DMS 273 treated with DMSO at 0.1 percent for 48 hours (cell line): ENCODE measurements at places on chromosomes 2 and 18.

GRCh38 chr2:207914716-207915115 is 110.6 kb downstream of the PLEKHM3 start:
- DNase-seq: no peak

DNA sequence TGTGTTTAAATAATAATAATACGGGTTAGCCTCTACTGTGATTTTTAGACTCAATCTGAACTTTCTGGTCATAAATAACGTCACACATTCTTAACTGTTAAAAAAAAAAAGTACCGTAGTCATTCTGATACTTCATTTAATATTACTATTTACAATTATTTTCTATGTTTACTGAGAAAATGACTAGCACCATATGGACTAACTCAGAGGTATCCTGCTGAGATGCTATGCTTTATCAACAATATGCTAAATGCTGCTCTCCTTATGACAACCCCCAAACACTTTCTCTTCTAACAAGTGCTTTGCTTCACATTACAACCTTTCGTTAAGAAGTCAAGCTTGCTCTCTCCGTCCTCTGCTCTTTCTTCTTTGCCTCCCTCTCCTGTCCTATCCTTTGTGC is 182.1 kb downstream of the AFF3 start:
- no peak for DNase-seq

- no peak for DNase-seq
These were observed 7.4 kb upstream of the EXOC6B start for GRCh38 chr2:72833084-72833714.

DNA sequence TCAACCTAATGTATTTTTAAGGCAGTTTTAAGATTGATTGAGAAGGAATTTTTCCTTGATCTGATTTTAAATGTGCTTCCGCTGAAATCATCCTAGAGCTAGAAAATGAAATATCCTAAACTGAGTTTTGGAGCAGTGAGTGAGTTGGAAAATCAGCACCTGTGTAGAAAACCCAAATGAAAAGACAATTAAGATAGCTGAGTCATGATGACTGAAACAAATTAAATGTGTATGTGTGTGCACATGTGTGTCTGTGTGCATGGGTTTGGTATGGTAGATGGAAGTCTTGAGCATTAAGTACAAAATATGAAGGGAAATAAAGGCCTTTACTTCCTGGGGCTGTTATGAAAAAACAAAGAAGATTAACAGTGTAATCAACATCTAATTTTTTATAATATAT is 394.6 kb upstream of the MAP2 start:
- no peak for DNase-seq

DNA sequence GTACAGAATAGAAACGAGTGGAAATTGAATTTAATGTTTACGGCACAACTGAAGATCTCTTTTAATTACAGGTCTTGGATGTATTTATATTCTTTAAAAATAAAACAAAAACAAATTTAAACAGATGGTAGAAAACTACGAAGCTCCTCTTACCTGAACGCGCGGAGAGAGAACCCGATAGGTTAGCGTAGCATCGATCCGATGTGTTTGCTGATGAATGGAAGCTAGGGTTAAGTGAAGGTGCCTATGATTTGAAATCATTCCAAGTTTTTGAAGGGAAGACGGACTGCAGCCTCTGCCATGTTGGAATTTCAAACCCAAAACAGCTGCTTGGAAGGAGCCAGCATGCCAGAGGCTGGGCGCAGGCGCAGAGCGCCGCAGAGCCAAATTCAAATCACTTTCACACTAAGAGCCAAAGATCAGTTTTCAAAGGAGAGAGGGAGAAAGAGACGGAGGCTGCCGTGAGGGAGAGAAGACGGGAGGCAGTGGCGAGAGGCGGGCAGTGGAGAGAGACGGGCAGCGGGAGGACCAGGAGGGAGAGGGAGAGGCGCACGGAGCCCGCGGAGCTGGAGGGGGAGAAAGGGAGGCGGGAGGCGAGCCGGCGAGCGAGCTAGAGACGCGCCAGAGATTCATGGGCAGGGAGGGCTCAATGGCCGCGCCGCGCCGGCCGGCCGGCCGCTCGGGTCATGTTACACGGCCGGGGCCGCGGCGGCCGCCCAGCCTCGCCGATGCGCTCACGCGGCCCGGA is at the start of gene FIGN:
Gene FIGN, minus strand, starts transcription at position 324 of the 748 bp plus-strand sequence. CDS start 1,081 bp downstream, outside the sequence.
- DNase-seq: no peak

GRCh38 chr2:113056521-113056920 is 2.5 kb upstream of the IL36RN start:
- no peak for DNase-seq

- no peak for DNase-seq
These were observed 115.1 kb downstream of the UBE2E3 start for GRCh38 chr2:181095486-181095885.

- DNase-seq: no peak
These were observed 45.7 kb downstream of the RALB start for GRCh38 chr2:120298173-120298835.

DNA sequence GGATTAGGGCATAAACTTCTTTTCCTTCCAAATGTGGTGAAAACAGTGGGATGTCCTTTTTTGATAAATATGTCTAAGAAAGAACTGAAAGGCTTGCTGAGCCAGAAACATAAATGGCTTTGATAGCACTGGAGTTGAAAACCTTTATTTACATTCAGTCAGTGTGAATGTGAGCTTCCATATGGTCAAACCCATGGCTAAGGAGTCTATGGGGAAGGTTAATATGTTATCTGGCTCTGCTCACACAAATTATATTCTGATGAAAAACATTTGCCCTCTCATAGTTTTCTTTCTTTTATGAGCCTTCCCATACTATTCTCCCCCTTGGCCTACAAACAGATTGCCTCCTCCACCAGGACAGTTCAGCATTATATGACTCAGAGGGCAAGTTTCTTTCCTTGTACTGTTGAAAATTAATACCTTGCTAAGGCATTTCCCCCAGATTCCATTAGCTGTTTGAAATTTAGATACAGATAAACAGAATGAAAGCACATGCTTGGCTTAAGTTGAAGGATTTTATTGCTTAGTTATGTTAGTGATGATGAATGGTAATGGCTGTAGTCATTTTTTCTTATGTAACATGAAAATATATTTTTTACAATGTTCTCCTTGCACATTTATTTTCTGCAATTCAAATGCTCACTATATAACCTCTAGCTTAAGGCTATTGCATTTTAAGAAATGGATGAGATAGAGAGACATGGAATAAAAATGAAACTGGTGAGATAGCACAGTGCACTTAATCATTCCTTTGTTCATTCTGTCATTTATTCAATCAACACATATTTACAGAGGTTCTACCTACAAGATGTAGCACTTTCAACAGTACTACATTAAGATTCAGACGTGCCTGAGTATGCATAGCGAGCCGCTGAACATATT is 544.1 kb downstream of the LRRTM4 start:
- no peak for DNase-seq

GRCh38 chr2:94872088-94872618 is 923 bp downstream of the TEKT4 start:
- DNase-seq: no peak

- DNase-seq: no peak
These were observed 4.3 kb downstream of the AAK1 start for GRCh38 chr2:69639266-69639665.

DNA sequence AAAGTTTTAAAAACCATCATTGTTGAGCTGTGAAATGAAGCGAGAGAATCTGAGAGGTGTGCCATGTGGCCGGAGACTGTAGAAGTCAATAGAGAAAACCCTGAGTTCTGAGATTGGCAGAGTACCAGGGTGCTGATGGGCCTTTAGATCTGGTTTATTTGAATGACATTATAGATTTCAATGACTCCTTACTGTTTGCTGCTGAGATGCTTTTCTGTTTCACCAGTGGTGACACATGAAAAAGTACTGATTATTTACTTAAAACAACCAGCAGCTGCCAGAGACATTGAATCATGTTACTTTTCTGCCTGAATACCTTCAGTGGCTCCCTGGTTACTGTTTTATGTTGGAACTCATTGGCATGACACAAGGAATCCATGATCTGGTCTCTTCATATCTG is 602.7 kb upstream of the ZNF804A start:
- peak; percentile 32 for DNase-seq

DNA sequence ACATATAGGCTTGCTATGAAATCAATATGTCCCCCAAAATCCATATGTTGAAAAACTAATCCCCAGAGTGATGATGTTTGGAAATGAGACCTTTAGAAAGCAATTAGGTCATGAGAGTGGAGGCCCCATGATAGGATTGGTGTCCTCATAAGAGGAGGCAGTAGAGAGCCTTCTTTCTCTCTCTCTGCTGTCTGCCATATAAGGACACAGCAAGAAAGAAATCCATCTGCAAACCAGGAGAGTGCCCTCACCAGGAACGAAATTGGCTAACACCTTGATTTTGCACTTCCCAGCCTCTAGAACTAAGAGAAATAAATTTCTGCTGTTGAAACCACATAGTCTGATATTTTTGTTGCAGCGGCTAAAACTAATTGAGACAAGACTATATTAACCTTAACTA is 89.5 kb downstream of the NBAS start:
- DNase-seq: no peak

DNA sequence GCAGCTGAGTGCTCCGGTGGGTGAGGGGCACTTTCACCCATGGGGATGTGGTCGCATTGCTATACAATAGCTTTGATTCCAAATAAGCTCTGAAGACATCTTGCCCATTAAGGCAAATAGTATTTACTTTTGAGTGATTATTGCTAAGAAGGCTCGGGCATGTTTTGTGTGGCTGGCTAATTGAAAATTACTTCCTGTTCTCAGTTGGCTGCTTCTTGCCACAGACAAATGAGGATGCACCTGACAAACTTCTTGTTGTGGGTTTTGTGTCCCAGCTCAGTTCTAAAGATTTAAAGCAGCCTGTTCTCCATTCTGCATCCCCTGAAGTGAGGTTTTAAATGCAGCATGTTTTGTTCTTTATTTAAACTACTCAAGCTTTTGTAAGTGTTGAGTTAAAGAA is 88.3 kb downstream of the KCNS3 start:
- no peak for DNase-seq

GRCh38 chr2:129903586-129904425 is 75.7 kb upstream of the RAB6C start:
- no peak for DNase-seq

DNA sequence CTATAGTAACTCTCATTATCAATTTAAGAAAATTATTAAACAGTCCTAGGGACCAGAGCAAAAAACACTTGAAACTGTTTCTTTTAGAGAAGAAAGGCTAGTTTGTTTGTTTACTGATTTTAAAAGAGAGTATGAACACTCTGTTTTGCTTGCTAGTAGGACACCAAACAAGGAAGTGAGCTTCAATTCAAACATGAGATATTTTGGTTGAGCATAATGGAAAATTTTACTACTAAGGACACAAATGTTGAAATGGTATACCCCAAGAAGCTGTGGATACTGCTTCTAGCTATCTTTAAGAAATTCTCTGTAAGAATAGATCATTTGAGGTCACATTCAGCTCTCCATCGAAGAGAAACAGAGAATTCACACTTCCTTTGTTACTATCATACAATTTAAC is 216.3 kb upstream of the SMAD7 start:
- DNase-seq: no peak

DNA sequence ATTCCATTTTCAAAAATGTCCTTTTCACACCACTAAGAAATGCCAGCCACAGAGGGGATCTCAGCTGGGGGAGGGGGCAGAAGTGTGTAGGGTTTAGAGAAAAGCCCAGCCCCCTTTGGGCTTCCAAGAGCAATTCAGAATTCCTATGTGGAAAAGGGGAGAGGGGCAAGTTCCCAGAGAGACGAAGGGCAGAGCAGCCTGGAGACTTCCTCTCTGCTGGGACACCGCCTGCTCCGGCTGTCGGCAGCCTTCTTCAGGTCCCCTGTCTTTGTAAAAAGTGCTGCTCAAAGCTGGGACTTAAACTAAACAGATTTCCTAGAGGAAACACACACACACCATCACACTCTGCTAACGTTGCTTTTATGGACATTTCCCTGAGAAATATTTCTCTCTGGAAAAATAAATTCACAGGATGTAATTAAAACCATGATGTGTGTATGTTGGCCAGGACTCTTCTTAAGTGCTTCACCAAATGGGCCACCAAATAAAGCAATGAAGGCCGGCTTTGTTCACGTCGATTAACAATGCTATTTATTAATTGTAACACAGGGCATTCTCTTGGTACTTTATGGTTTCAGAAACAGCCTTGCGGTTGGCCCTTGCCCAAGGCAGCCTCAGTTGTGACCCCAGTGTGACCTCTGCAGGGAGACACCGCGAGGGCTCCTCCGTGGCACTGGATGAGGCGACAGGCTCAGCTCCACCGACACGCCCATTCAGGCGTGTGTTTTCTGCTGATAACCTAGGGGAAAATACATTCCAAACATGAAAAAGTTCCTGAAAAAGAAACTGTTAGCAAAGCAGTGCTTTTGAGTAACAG is 5.6 kb upstream of the ASB1 start:
- no peak for DNase-seq

- DNase-seq: no peak
These were observed 24.8 kb upstream of the TFCP2L1 start for GRCh38 chr2:121309801-121310200.

- no peak for DNase-seq
These were observed 167.3 kb downstream of the IKZF2 start for GRCh38 chr2:212984129-212984528.

- no peak for DNase-seq
These were observed 216.7 kb downstream of the GBX2 start for GRCh38 chr2:235951493-235951892.

GRCh38 chr18:74353169-74353775 is 37.6 kb downstream of the C18orf63 start:
- DNase-seq: peak; percentile 22

- no peak for DNase-seq
These were observed 546.3 kb upstream of the NETO1 start for GRCh38 chr18:73414069-73414468.

GRCh38 chr2:178108176-178108575 is 4.1 kb upstream of the RBM45 start:
- no peak for DNase-seq

DNA sequence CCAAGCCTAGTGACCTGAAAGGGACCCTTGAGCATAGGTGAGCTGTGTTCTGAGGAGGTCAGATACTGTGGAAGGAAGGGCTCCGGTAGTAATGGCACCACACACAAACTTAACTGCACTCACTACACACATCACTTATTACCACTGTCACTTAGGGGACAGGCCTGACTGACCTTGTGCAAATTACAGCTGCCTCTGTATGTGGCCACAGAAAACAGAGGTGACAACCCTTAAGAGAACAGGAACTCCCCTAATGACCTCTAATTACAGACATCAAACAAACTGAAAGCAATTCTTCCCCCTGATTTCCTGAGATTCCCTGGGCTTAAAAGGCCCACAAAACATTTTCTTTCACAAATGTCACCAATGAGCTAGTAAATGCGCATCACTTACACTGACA is 360.6 kb downstream of the RND3 start:
- no peak for DNase-seq

DNA sequence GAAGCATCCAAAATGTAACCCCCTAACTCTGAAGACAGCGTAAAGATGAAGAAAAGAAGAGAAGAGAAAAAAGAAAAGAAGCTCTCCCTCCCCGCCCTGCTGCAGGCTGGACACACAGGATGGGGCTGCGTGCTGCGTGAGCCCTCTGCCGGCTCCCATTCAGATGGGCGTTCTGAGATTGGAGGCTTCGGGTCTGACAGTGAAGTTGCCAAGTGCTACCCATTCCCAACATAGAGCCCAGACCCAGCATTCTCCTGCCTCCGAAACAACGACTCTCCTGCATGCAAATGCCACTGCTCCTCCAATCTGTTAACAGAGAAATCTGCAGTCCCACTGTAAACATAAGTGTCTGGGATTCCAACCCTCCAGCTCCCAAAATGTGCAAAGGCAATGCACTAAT is 234.9 kb downstream of the BCL11A start:
- no peak for DNase-seq

- DNase-seq: no peak
These were observed 13.4 kb upstream of the GLS start for GRCh38 chr2:190867212-190867611.
